Astrocyte (in vitro differentiated cells and primary cell): ENCODE measurements at places on chromosomes 3 and 15. TPM values are rescaled to one million over a fixed set of nuclear protein-coding genes. Genes with fewer than 3 reads are reported as not detected.

DNA sequence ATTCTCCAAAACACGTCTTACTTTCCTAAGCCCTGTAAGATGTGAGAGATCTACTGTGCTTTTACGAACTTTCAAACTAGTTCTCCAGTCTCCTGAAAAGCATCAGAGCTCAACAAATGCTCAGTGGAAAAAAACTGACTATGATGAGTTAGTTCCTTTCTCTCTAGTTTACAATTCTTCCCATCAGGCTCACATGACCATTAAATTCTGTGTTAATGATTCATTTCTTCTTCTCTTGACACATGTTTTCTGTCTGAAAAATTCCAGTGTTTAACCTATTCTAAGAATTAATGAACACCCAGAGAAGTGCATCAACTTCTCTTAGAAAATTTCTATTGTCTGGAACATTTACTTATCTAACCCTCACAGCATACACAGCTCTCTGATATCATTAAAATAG is 844.3 kb downstream of the SI start:
- H3K36me3 ChIP-seq, result no peaks in the 10 kb centered on the region
- H3K27ac ChIP-seq, result no peak overlapping the region
- no peaks in the 10 kb centered on the region for H3K27me3 ChIP-seq
- H3K4me3 ChIP-seq, result no peak overlapping the region
- no peaks in the 10 kb centered on the region for H3K4me1 ChIP-seq
- DNase-seq, result no peak

- DNase-seq, result no peak
- no peak overlapping the region for H3K27ac ChIP-seq
- H3K36me3 ChIP-seq, result no peaks in the 10 kb centered on the region
Measured at GRCh38 chr3:64976456-64976855, 288.7 kb upstream of the ADAMTS9 start.

DNA sequence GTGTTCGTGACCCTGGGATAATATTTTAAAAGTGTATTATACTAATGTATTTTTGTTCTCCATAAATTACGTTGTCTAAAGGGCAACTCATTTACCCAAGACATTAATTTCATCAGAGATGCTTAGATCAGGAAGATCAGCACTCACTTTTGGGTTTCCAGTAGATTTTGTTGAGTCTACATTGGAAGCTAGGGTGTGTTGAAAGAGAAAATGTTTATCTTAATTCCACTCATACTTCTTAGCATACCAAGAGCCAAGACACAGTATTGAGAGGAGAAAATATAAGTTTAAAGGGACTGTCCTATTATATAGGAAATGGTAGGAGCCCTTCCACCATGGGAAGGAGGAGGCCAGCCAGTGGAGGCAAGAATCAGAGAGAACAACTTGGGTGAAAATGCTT is 412.9 kb upstream of the RGMA start:
- H3K4me3 ChIP-seq, result no peak overlapping the region
- DNase-seq, result no peak
- no peaks in the 10 kb centered on the region for H3K27me3 ChIP-seq
- no peak overlapping the region for H3K27ac ChIP-seq
- H3K4me1 ChIP-seq, result peaks cover under 1% of the 10 kb centered on the region

GRCh38 chr3:12553921-12554391 is 2.9 kb upstream of the MKRN2 start:
- DNase-seq, result peak; percentile 18
- H3K4me1 ChIP-seq, result peaks cover 9% of the 10 kb centered on the region
- peak overlapping the region; percentile 50 for H3K27ac ChIP-seq
- no peaks in the 10 kb centered on the region for H3K36me3 ChIP-seq
- H3K4me3 ChIP-seq, result peak overlapping the region; percentile 70
- no peaks in the 10 kb centered on the region for H3K27me3 ChIP-seq

GRCh38 chr3:58880182-58880581 is 169.6 kb downstream of the CFAP20DC start:
- H3K27me3 ChIP-seq, result no peaks in the 10 kb centered on the region
- H3K27ac ChIP-seq, result no peak overlapping the region
- no peaks in the 10 kb centered on the region for H3K36me3 ChIP-seq
- peak; percentile 40 for DNase-seq
- H3K4me3 ChIP-seq, result no peak overlapping the region

GRCh38 chr15:101540480-101541239 is 51.2 kb upstream of the PCSK6 start:
- no peak for DNase-seq
- no peaks in the 10 kb centered on the region for H3K36me3 ChIP-seq
- no peak overlapping the region for H3K27ac ChIP-seq
- no peak overlapping the region for H3K4me3 ChIP-seq

GRCh38 chr3:183504597-183504996 is 50.9 kb downstream of the KLHL6 start:
- no peak for DNase-seq
- H3K36me3 ChIP-seq, result no peaks in the 10 kb centered on the region
- H3K4me1 ChIP-seq, result no peaks in the 10 kb centered on the region
- H3K27me3 ChIP-seq, result peaks cover 3% of the 10 kb centered on the region
- no peak overlapping the region for H3K4me3 ChIP-seq

GRCh38 chr15:25624504-25625177 is 185.8 kb upstream of the UBE3A start:
- no peak for DNase-seq
- H3K27me3 ChIP-seq, result no peaks in the 10 kb centered on the region
- no peaks in the 10 kb centered on the region for H3K36me3 ChIP-seq

DNA sequence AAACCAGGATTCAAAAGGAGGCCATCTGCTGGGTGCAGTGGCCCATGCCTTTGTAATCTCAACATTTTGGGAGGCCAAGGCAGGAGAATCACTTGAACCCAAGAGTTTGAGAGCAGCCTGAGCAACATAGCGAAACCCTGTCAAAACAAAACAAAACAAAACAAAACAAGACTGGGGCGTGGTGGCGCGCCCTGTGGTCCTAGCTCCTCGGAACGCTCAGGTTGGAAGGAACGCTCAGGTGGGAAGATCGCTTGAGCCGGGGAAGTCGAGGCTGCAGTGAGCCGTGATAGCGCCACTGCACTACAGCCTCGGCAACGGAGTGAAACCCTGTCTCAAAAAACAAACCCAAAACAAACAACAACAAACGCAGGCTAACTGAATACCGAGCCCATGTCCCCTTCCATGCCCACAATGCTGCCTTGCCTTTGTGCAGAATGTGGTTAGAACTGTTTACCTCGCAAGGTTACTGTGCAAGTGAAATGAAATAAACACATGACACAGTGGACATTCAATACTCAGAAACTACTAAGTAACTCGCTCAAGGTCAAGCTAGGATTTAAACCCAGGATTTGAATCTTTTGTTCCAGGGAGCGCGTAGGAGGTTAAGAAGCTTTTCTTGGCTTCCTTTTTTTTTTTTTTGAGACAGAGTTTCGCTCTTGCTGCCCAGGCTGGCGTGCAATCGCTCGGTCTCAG is 766 bp upstream of the EMC4 start:
- no peaks in the 10 kb centered on the region for H3K27me3 ChIP-seq
- peaks cover 10% of the 10 kb centered on the region for H3K4me1 ChIP-seq
- H3K27ac ChIP-seq, result peak overlapping the region; percentile 74
- no peak for DNase-seq
- peaks cover 10% of the 10 kb centered on the region for H3K36me3 ChIP-seq

DNA sequence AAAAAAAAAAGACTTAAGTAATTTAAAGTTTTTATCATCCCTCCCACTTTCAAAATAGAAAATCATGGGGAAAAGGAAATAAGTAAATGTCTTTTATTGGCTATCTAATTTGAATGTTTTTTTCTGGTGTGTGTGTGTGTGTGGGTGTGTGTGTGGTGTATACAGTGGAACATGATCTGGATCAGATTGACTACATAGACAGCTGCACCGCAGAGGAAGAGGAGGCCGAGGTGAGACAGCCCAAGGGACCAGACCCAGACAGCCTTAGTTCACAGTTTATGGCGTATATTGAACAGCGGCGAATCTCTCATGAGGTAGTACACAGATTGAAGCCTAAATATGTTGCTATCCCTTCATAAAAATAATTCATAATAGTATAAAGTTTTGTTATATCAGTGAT is 44.5 kb downstream of the LRCH3 start:
- no peak for DNase-seq
- H3K27me3 ChIP-seq, result no peaks in the 10 kb centered on the region
- no peaks in the 10 kb centered on the region for H3K4me1 ChIP-seq

- peak overlapping the region; percentile 63 for H3K4me3 ChIP-seq
- no peak overlapping the region for H3K27ac ChIP-seq
- DNase-seq, result no peak
- no peaks in the 10 kb centered on the region for H3K4me1 ChIP-seq
Measured at GRCh38 chr15:68558318-68559305, 20.2 kb upstream of the CORO2B start.

GRCh38 chr15:64110950-64111678 is 15.3 kb downstream of the SNX1 start:
- H3K27me3 ChIP-seq, result no peaks in the 10 kb centered on the region
- no peak overlapping the region for H3K4me3 ChIP-seq
- peaks cover 20% of the 10 kb centered on the region for H3K36me3 ChIP-seq
- DNase-seq, result no peak
- H3K27ac ChIP-seq, result no peak overlapping the region

DNA sequence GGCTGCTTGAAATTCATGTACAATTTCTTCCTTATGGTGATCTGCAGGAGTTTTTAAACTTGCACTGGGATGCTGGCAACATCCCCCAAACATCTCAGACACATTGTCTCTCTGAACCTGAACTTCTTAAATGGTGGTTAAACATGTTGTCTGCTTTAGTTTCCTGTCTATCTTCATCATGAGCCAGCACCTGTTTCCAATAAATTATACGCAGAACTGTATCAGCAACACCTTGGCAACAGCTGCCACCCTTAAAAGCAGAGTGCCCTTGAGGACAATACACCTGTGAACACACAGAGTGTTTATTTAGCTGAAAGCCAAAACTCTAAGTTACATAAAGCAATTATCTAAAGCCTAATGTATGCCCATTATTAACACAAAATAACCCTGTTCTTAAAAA is 242.9 kb downstream of the WNT5A start:
- no peak overlapping the region for H3K4me3 ChIP-seq
- H3K27ac ChIP-seq, result no peak overlapping the region
- H3K36me3 ChIP-seq, result no peaks in the 10 kb centered on the region

- no peak overlapping the region for H3K27ac ChIP-seq
- no peaks in the 10 kb centered on the region for H3K4me1 ChIP-seq
- H3K36me3 ChIP-seq, result no peaks in the 10 kb centered on the region
Measured at GRCh38 chr3:69496856-69497255, 111.0 kb upstream of the FRMD4B start.

GRCh38 chr15:80138961-80139360 is 13.8 kb upstream of the FAH start:
- H3K36me3 ChIP-seq, result peaks cover 7% of the 10 kb centered on the region
- no peaks in the 10 kb centered on the region for H3K27me3 ChIP-seq
- no peaks in the 10 kb centered on the region for H3K4me1 ChIP-seq
- H3K4me3 ChIP-seq, result no peak overlapping the region

GRCh38 chr3:46713898-46714552 is 3.6 kb downstream of the PRSS50 start:
- peaks cover 1% of the 10 kb centered on the region for H3K27me3 ChIP-seq
- H3K4me3 ChIP-seq, result no peak overlapping the region
- no peak for DNase-seq
- no peaks in the 10 kb centered on the region for H3K4me1 ChIP-seq

GRCh38 chr3:150260398-150260710 is 147.7 kb upstream of the TSC22D2 start:
- no peak for DNase-seq
- no peaks in the 10 kb centered on the region for H3K27me3 ChIP-seq
- no peaks in the 10 kb centered on the region for H3K4me1 ChIP-seq
- no peaks in the 10 kb centered on the region for H3K36me3 ChIP-seq
- no peak overlapping the region for H3K4me3 ChIP-seq

- DNase-seq, result no peak
Measured at GRCh38 chr3:122941228-122942206, 86.0 kb downstream of the SEMA5B start.

- H3K36me3 ChIP-seq, result no peaks in the 10 kb centered on the region
- peak; percentile 86 for DNase-seq
- H3K27me3 ChIP-seq, result no peaks in the 10 kb centered on the region
Measured at GRCh38 chr3:45647148-45647619, 42.0 kb upstream of the SACM1L start.

DNA sequence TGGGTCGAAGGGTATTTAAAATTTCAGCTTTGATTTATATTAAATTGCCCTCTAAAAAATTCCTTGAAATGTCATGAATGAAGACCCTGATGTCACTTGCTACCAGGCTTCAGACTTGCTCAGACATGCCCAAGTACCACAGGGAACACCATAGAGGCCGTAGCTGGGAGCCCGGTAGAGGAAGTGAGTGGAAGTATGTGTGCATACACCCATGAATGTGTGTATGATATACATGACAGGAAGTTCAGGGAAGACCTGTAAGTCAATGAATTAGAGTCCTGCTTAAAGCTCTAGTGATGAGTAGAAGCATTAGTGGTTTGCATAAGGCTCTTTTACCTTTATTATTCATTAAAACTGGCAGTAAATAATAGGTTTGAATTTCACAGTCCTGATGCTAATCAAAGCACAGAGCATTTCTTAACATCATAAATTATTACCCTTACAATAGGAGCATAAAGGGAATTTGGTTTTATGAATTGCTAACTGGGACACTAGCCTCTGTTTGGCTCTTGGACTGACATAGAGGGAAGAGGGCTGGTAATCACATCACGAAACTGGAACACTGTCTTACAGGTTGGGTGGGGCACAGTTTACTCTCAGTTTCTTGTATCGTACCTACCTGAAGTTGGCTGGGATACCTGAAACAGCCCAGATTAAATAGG is 144.4 kb downstream of the CHST2 start:
- H3K4me3 ChIP-seq, result no peak overlapping the region
- no peaks in the 10 kb centered on the region for H3K4me1 ChIP-seq
- no peaks in the 10 kb centered on the region for H3K27me3 ChIP-seq
- no peaks in the 10 kb centered on the region for H3K36me3 ChIP-seq

IL17RB gene
- 0.16 TPM in 1 of 2 replicates, not detected in the other for total RNA-seq

ARRDC4 gene
- 30.4 and 42.4 TPM in 2 replicates for total RNA-seq

ATP13A5 gene
- total RNA-seq, result not detected in 2 replicates

SUCLG2 gene
- 20.8 and 21.3 TPM in 2 replicates for total RNA-seq

SLC22A14 gene
- 0.45 and 0.84 TPM in 2 replicates for total RNA-seq

MYRIP gene
- total RNA-seq, result 0.07 TPM in 1 of 2 replicates, not detected in the other

PSMD6 gene
- 88.7 and 89.7 TPM in 2 replicates for total RNA-seq

AGBL1 gene
- not detected in 2 replicates for total RNA-seq

ALG1L2 gene
- total RNA-seq, result 0.41 and 0.94 TPM in 2 replicates
